Muscle of arm (tissue), 14 donors: ENCODE measurements at places on chromosomes 12 and 14. TPM values are rescaled to one million over a fixed set of nuclear protein-coding genes. Genes with fewer than 3 reads are reported as not detected.

DNA sequence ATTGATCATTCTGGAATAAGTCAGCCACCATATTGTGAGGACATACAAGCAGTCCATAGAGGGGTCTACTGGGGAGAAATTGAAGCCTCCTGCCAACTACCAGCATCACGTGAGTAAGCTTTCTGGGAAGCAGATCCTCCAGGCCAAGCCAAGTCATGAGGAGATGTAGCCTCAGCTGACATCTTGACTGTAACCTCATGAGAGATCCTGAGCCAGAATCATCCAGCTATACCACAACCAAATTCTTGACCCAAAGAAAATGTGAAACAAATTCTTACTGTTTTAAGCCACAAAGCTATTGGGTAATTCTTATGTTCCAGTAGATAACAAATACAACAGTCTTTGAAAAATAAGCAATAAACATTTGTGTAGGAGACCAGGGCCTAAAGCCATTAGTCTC is 479.4 kb upstream of the DCN start:
- DNase-seq, result no peak

DNA sequence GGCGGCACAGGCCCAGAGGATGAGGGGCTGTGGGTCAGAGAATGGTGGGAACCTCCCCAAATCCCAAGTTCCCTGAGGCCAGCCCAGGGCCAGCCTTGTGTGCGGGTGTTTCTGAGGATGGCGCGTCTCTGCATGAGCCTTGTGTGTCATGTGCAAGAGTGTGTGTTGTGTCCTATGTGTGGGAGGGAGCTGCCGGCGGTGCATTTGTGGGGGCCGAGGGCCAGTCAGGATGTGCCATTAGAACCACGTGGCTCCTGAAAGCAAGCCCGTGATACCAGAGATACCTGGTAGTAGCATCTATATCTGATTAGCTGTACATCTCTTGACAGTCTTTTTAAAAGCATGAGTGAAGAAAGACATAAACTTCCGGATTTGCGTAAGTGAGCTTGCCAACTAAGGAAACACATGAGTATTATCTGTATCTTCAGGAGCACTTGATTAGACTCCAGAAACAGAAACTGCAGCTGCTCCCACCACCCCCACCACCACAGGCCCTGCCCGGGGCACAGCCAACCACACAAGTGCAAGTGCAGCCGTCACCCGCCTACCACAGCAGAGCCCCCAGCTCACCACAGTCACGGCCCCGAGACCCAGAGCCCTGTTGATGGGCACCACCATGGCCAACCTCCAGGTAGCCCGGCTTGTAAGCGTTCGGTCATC is 19.2 kb downstream of the DDX51 start:
- no peak for DNase-seq

GRCh38 chr12:27549236-27549800 is 25.3 kb downstream of the PPFIBP1 start:
- DNase-seq, result no peak

DNA sequence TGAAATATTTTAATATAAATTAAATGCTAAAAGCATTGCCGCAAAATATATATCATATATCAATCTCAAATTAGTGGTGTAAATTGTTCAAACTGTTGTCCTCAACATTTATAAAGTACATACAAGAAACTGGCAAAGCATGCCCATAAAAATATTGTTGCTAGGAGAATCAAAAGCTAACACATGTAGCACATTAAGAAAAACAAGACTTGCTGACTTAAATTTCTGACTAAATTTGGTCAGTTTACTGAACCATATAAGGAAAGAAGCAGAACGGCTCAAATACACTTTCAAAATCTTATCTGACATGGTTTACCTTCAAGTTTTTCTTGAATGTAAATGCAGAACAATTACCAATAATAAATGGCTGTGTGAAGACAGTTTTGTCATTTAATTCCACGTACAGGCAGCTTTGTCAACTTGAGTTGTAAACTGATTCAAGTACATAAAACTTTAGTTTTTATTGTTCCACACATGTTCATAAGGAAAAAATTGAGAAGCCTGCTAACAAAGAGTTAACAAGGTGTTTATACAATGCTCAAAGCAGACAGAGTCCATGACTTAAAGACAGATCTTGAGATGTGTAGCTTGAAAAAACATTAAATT is 50.4 kb downstream of the PPP1R12A start:
- DNase-seq, result no peak

- no peak for DNase-seq
Measured at GRCh38 chr12:124232654-124232987, 62.3 kb upstream of the RFLNA start.

NUP37 gene
- 25.9 TPM for polyA plus RNA-seq

DNA sequence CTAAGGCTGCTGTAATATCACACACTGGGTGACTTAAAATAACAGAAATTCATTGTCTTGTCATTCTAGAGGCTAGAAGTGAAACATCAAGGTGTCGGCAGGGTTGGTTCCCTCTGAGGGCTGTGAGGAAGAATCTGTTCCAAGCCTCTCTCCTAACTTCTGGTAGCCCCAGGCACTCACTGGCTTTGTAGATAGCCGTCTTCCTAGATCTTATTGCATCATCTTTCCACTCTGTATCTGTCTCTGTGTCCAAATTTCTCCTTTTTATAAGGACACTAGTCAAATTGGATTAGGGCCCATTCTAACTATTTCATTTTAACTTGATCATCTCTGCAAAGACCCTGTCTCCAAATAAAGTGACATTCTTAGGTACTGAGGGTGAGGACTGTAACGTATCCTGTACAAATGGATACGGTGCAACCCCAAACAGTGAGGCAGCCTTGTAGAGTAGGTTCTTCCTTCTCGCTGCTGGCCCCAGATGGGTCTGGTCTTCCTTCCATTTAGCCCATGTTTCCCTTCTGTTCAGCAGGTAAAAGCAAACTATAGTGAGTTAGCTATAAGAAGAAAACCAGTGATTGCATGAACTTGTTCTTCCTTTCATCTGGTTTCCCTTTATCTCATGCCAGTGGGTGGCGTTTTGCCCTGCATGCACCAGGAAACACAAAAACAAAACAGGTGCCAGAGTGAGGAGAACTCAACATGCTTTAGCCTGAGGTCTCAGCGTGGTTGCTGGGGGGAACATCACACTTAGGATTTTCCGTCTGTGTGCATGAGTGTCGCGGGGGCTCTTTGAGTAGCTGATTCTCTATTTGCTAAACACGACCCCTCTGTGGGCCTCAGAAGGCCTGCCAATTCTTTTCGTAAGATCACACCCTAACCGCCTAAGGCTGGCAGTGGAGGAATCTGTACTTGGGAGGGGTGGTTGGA is 19.5 kb downstream of the TTC9 start:
- DNase-seq, result no peak

- DNase-seq, result no peak
Measured at GRCh38 chr14:37437490-37437889, 157.6 kb downstream of the FOXA1 start.

TMEM19 gene
- 37.3 TPM for polyA plus RNA-seq
